NCI-H187 treated with DMSO at 0.1 percent for 48 hours (cell line): ENCODE measurements at places on chromosomes 7 and 10.

DNA sequence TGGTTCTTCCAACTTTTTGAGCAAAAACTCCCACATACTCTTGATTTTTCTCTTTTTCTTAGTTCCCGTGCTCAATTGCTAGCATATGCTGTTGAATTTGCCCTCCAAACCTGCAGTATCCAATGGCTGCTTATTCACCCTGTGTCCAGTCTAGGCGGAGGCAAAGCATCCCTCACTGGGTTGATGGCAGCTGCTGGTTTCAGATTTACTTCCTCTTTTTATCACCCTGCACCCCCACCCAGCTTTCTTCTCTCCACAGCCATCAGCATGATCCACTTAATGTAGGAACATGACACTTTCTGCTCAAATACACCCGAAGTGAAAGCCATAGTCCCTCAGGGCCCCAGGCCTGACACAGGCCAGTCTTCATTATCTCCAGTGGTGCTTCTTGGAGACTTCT is 87.6 kb upstream of the ADARB2 start:
- DNase-seq, result no peak

DNA sequence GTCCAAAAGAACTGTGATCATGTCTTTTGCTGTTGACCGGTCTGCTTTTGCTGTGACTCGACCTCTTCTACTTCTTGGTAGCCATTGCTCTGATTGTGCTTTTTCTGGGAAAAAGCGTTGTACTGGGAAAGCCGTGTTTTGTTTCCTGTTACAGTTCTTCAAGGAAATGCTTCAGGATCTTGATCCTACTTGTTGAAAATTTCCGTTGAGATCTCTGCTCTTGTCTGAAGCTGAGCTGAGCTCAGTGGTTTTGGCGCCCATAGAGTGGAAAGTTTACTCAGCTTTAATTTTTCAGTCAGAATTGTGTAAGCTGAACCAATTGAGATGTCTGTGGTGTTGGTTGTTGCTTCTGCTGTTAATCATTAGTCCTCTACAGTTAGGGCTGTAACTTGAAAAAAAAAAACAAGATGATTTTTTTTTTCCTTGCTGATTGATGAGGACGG is 302.2 kb downstream of the CCDC3 start:
- DNase-seq, result no peak

- DNase-seq, result no peak
Measured at GRCh38 chr7:89926194-89926593, 228.1 kb upstream of the STEAP1 start.

DNA sequence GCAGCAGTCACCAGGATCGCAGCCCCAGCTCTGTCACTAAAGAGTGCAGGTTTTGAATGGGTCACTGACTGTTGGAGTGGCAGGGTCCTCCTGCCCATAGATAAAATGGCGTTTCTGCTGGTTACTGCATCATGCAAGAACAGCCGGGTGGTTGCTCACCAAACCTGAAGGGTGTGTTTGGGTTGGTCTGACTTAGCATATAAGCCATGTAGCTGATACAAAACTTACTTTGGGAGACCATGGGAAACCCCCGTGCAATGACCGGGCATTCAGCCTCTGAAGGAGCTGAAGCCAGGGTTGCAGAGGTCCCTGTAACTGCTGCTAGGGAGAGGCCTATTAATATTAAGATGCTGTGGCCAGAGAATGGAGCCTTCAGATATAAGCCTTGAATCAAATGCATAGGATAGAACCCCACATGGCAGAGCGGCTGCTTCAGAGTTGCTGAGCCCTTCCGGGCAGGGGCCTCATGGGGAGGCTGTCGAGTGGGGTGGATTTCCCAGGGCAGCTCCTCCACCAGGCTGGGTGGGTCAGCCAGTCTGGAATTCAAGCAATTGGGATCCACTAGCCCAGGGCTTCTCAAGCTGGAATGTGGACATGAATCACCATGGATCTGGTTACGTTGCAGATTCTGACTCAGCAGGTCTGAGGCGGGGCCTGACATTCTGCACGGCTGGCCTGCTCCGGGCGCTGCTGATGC is 70.9 kb upstream of the CTBP2 start:
- DNase-seq, result no peak

DNA sequence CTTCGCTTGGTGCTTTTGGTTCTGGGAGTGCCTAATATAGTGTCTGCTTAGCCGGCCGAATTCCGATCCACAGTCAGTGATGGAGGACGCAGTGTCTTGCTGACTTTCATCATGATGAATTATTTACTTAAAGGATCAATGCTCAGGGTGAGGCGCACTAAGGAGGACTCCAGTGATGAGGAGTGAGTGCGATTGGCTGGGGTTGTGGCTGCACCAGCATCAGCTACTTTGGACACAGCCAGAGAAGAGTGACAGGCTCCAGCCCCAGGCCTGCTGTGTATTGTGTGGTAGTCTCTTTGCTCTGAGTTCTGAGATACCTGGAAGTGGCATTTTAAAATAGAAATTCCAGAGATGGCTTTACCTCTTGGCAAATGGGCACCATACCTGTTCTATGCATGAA is 73.3 kb upstream of the ANLN start:
- no peak for DNase-seq

DNA sequence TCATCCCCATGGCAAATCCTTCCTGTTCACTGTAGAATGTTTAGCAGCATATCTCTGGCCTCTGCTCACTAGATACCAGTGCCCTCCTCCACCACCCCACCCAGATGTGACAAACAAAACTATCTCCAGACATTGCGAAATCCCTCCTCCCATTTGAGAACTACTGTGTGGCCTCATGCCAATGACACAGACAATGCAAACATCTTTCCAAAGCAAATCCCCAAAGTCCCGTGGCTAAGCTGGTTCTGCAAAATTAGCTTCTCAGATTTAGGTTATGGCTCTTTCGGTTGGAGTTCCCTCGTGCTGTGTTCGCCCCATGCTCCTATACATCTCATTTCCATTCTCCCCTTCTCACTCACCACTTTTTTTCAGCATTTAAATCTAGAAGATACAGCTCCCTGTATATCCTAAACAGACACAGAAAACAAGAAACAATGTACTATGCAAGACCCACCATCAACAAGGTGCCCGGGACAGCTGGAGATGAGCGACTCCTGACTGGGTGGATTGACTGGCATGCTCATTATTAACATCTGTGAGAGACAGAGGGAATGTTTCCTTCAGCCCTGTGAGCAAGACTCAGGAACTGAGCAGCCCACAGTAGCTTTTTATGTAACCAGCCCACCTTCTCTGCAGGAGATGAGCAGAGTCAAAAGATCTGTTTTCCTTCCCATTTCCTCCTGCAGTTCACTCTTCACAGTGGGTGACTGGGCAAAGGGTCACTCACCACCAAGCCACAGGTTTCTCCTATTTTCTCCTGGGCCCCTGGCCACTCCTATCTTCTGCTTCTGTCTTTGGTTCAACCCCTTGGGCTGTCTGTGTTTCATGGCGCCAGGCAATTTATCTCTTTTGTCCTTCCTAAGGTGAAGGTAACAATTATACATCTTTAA is 225.7 kb upstream of the AOAH start:
- no peak for DNase-seq
